ENCODE measurements at places on chromosomes 4 and X. TPM values are rescaled to one million over a fixed set of nuclear protein-coding genes. Genes with fewer than 3 reads are reported as not detected.

- DNase-seq, result no peak
These were observed 4.3 kb upstream of the SHROOM3 start for GRCh38 chr4:76430519-76431388.

- no peak for DNase-seq
These were observed 710.7 kb upstream of the FAM241A start for GRCh38 chr4:111434586-111434985.

GRCh38 chr4:177699365-177700213 lies 257.4 kb upstream of the AGA start:
- DNase-seq, result no peak

- DNase-seq, result no peak
These were observed 1.3 kb downstream of the TCEAL8 start for GRCh38 chrX:103253608-103254007.

- DNase-seq, result no peak
These were observed 151.4 kb downstream of the VCX3A start for GRCh38 chrX:6383488-6383887.

Gene DCAF8L1
- not detected for total RNA-seq
